ENCODE measurements at places on chromosomes 13 and 19. TPM values are rescaled to one million over a fixed set of nuclear protein-coding genes. Genes with fewer than 3 reads are reported as not detected.

Gene ZNF492
- total RNA-seq, result not detected

Gene TGFBR3L
- total RNA-seq, result 2.6 TPM

- no peak overlapping the region for H3K27ac ChIP-seq
- no peaks in the 10 kb centered on the region for H3K36me3 ChIP-seq
- H3K4me1 ChIP-seq, result peaks cover 3% of the 10 kb centered on the region
- no peak for DNase-seq
- H3K27me3 ChIP-seq, result no peaks in the 10 kb centered on the region
Observed at GRCh38 chr13:48741377-48741776, 87.6 kb downstream of the CYSLTR2 start.

- H3K27ac ChIP-seq, result peak overlapping the region; percentile 84
- H3K36me3 ChIP-seq, result peaks cover 12% of the 10 kb centered on the region
- H3K27me3 ChIP-seq, result no peaks in the 10 kb centered on the region
Observed at GRCh38 chr13:110560601-110561343, 750 bp downstream of the RAB20 start.

GRCh38 chr13:41370736-41371135 is 59.7 kb downstream of the NAA16 start:
- no peaks in the 10 kb centered on the region for H3K4me1 ChIP-seq
- H3K27me3 ChIP-seq, result no peaks in the 10 kb centered on the region
- no peak for DNase-seq
- H3K27ac ChIP-seq, result no peak overlapping the region
- no peak overlapping the region for H3K4me3 ChIP-seq
